ENCODE measurements at places on chromosomes 1 and 21. TPM values are rescaled to one million over a fixed set of nuclear protein-coding genes. Genes with fewer than 3 reads are reported as not detected.

The BEND5 gene
- total RNA-seq = 0.92 TPM

The CLCA2 gene
- not detected for total RNA-seq

The CLCA1 gene
- total RNA-seq = not detected

The OR6N1 gene
- total RNA-seq = not detected

The DNAJC28 gene
- total RNA-seq = not detected

- DNase-seq = no peak
Observed at GRCh38 chr1:6043561-6043960, 2.1 kb upstream of the KCNAB2 start.

- no peak for DNase-seq
Observed at GRCh38 chr1:217134857-217135568, 411.8 kb upstream of the ESRRG start.

GRCh38 chr1:218658269-218658668 is 313.1 kb downstream of the TGFB2 start:
- no peak for DNase-seq

- peak; percentile 80 for DNase-seq
Observed at GRCh38 chr1:2044510-2045319, 5.5 kb upstream of the PRKCZ start.

- no peak for DNase-seq
Observed at GRCh38 chr1:231058416-231059109, 18.5 kb upstream of the FAM89A start.

DNA sequence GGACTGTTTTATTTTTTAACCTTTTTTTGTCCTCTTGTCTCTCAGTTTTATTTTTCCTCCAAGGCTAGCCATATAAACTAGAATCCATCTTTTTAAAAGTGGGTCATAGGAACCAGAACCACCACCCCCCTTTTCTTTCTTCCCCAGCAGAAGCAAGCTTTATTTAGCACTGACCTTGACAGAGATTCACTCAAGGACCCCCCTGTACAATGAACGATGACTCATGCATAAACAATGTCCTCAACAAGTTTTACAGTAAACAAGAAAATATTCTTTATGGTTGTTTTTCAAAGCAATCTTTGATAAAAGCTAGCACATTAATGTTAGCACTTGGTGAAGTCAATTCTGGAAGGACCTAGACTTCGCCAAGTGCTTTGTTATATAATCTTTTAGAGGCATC is 14.1 kb downstream of the PKN2 start:
- DNase-seq = no peak

GRCh38 chr1:235945775-235946570 is 79.3 kb upstream of the LYST start:
- DNase-seq = no peak

DNA sequence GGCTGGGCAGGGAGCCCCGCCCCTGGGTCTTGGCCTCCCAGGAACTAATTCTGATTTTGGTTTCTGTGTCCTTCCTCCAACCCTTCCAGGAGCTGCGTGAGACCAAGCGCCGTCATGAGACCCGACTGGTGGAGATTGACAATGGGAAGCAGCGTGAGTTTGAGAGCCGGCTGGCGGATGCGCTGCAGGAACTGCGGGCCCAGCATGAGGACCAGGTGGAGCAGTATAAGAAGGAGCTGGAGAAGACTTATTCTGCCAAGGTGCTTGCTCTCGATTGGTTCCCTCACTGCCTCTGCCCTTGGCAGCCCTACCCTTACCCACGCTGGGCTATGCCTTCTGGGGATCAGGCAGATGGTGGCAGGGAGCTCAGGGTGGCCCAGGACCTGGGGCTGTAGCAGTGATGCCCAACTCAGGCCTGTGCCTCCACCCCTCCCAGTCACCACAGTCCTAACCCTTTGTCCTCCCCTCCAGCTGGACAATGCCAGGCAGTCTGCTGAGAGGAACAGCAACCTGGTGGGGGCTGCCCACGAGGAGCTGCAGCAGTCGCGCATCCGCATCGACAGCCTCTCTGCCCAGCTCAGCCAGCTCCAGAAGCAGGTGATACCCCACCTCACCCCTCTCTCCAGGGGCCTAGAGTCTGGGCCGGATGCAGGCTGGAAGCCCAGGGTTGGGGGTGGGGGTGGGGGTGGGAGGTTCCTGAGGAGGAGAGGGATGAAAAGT is 18.5 kb upstream of the SEMA4A start:
- DNase-seq = no peak

DNA sequence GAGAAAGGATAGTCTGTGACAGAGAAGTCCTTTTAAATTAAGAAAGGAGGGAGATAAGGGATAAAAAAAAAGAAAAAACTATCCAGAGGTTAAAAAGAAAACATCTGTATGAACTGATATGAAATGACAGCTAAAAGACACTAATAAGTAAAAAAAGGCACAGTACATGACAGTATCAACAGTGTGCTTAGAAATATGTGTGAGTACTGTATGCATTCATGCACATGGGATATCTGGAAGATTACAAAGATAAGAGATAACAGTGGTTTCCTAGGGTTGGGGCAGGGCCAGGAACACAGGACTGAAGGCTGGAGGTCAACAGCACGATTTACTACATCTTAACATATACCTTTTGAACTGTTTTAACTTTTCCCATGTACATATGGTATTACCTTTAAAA is 13.3 kb downstream of the PTP4A2 start:
- no peak for DNase-seq

DNA sequence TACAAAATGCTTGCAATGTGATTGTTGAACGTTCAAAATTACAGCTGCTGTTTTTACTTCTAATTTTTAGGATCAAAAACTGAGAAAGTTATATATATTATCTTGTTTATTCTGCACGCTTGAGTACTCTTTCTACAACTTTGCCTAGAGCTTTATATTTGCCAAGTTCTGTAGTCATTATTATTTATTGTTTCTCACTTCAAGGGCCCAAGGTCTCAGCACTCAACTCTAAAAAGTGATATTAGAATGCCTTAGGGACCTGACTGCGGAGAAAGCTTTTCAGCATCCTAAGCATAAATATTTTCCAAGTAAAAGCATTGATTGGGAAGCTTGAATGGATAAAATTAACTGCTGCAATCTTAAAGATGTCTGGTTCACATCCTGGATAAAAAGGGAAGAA is 83.6 kb downstream of the UBE2U start:
- DNase-seq = no peak

Measured in T-helper 17 cell (primary cell).